ENCODE measurements at places on chromosomes 5 and 9.

- DNase-seq, result no peak
Measured at GRCh38 chr5:180990086-180990881, 1.6 kb downstream of the BTNL3 start.

DNA sequence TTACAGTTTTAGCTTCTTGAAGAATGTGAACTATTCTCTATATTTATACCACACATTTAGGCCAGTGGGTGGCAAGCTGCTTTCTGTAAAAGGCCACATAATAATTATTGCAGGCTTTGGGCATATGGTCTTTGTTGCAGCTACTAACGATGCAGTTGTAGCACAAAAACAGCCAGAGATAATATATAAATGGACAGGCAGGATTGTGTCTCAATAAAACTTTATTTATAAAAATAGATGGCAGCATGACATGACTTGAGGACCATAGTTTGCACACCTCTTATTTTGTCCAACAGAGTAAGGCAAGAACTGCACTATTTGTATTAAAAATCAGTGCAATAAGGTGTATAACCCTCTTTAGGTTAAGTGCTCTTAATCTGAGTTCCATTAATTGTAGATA is 415.0 kb downstream of the ANXA1 start:
- DNase-seq, result no peak

DNA sequence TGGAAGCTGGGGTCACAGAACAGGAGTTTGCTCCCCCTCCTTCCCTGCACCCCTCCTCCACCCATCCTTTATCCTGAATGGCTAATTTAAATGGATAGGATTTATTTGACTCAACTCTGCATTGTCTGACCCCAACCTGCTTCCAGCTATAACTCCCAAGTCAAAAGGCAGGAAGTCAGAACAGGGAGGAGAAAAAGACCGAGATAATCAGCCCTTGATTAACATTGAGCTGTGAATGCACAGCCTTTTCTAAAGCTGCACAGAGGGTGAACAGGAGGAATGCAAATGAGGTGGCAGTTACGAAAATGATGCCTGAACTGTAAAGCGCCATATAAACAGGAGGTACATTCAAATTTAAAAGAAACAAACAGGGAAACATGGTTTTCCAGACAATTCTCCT is 152.8 kb downstream of the SPOCK1 start:
- no peak for DNase-seq

DNA sequence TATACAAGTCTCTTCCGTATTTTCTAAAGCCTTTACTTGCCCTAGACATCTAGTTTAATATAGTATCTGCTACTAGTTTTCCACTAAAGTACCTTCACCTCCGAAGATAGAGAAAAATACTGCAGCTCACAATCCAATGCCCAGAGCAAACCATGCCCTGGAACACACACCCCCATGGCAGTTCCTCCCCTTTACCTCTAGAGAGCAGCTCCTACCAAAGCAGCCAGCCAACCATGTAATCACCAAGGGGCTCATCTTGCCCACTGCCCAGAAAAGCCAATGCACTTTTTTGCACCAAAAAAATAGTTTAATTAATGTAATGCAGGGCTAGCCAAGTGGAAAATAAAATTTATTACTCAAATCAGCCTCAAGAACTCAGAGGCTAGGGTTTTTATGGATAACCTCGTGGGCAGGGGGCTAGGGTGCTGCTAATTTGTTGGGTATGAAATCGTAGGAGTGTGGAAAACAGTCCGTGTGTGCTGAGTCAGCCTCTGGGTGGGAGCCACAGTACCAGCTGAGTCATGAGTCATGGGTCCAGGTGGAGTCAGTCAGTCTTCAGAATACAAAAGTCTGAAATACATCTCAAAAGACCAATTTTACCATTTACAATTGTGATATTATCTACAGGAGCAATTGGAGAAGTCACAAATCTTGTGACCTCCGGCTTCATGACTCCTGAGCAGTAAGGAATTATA is 120.1 kb upstream of the ACO1 start:
- DNase-seq, result no peak

DNA sequence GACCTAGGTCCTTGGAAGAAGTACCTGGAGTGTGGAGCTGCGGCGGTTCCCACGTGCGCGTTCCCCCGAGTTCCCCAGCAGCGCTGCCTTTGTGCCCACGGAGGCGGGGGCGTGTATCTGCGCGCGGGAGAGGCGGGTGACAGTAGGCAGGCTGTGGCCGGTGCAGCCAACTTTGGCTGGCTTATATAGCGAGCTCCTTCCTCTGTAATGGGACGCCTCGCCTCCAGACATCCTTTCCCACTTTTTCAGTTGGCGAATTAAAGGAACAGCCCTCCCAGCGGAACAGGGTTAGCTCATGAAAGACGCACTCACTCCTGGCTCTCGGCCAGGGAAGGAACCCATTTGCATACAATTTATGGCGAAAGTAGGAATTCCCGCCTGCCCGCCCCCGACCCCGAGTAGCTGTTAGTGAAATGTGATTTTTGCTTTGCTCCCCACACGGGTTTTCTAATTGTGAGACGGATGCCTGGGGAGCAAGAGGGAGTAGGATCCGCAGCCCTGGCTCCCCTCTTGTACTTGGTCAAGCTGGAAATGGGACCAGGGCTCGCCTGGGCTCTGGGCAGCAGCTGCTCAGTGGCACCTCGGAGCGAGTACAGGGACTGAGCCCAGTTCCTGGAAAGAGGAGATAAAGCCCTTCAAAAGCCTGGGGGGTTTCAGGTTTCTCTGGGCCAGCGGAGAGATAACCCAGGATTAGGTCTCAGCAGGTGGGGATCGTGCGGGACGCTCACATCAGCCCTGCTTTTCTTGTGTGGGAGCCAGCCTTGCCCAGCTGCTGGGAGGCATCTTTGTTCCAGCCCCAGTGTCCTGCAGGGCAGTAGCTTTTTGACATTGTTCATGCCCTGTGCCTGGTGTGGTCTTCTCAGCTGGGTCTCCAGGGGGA is at the start of gene TNC:
Gene TNC (minus strand): TSS at position 159 of the 880 bp plus-strand sequence. CDS start 27,139 bp downstream, outside the sequence.
- no peak for DNase-seq
